AG09319 (cell line): ENCODE measurements at places on chromosomes 1 and 21.

GRCh38 chr1:200336101-200336845 lies 73.6 kb downstream of the ZNF281 start:
- no peak for DNase-seq

GRCh38 chr1:201591348-201591747 lies 52.4 kb downstream of the NAV1 start:
- no peak for DNase-seq

- no peak for DNase-seq
Measured at GRCh38 chr21:32423320-32424190, 11.0 kb downstream of the EVA1C start.

DNA sequence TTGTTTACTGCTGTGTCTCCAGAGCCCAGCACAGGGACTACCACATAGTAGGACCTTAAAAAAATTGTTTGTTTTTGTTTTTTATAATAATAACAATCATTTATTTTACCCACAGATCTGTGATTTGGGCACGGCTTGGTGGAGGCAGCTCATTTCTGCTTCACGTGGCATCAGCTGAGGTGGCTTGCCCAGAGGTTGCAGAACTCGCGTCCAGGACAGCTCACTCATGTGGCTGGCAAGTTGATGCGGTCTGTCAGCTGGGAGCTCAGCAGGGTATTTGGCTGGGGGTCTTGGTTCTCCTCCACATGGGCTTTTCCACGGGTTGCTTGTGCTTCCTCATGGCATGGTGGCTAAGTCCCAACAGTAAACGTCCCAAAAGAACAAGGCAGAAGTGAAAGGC lies 2.9 kb upstream of the SYNC start:
- DNase-seq: no peak

GRCh38 chr21:25912402-25912746 lies 177.6 kb downstream of the GABPA start:
- DNase-seq: no peak

DNA sequence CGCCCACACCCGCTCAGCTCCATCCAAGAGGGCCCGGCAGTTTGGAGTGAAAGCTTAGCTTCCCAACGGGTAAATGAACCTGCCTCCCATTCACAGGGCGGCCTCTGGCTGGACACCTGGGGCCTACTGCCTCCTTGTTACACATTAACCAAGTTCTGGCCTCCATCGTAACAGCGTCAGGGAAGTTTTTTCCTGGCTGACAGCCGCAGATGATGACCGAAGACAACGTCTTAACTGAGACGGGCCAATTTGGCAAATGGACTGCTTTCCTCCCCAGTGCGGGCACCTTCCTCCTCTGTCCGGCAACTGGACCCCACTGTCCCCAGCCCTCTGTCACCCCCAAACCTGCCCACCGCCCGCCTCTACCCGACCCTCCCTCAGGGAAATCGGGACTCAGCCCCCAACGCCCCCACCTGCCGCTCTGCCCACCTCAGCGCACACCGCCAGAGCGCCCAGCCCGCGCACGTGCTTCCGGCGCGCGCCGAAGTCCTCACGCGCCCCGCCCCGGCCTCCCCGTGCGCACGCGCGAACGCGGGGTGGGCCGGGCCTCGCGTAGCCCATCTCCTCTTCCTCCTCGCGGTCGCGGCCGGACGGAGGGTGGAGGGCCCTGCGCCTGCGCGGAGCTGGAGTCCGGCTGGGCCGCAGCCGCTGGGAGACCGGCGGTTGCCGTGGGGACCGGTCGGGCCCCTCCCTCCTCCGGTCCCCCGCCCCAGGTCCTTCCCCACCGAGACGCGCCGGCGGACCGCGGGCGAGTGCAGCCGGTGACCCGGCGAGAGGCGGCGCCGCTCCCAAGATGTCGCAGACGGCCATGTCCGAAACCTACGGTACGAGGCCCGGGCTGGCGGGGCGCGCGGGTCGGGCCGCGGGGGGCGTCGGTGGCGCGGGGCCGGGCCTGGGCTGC lies at the start of gene RAB4A:
TSS of gene RAB4A (plus strand) at position 565 of the 901 bp plus-strand sequence. CDS start at position 794, 229 bp downstream.
- DNase-seq: peak; percentile 68

GRCh38 chr1:24454673-24455072 lies 39.1 kb downstream of the NIPAL3 start:
- no peak for DNase-seq

GRCh38 chr1:47809301-47810084 lies 187.7 kb downstream of the TRABD2B start:
- DNase-seq: no peak

DNA sequence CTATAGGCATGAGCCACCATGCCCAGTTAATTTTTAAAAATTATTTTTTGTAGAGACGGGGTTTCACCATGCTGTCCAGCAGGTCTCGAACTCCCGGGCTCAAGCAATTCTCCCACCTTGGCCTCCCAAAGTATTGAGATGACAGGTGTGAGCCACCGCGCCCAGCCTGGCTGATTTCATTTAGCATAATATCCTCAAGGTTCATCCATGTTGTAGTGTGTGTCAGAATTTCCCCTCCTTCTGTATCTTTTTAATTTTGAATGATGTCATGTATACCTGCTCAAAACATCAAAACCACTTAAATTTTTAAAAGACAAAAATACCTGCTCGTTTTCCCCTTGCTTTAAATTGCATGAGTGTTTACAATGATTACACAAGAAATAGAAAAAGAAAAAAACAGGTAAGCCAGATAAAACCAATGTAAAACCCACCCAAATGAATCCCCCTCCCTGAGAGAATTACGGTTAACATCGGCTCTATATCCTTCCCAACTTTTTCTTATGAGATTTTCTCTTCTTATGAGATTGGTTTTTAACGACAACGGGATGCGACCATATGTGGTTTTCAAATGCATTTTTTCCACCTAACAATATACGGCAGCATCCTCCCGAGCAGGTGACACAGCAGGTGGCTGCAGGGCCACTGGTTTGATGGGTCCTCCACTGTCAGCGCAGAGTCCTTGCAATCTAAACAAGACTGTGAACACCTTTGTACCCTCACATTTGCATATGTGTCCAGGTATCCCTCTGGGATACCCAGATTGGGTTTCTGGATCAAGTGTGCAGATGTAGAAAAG lies 22.1 kb downstream of the IFFO2 start:
- no peak for DNase-seq

DNA sequence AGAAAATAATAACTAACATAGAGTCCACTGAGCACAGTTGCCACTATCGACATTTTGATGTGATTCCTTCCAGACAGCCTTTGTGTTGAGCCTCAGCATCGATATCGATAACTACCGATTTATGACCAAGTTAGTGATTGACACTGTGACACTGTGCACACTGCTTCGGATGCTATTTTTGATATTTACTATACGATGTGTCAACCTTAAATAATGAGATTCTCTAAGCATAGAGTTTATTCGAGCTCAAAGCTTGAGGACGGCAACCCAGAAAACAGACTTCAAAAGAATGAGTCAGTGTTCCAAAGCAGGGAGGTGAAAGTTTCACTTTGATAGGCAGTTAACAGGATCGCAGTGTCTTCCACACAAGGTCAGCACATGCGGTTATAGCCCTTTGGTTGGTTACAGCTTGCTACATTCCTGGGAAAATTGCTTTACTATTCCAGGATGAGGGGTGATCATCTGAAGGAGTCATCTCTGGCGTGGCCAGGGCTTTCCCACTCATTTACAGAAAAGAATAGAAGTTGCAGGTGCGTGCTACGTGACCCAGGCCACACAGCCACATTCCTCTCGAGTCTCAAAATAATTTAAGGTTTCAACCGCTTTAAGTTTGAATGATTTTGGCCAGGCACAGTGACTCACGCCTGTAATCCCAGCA lies 53.6 kb upstream of the EFHD2 start:
- DNase-seq: no peak

DNA sequence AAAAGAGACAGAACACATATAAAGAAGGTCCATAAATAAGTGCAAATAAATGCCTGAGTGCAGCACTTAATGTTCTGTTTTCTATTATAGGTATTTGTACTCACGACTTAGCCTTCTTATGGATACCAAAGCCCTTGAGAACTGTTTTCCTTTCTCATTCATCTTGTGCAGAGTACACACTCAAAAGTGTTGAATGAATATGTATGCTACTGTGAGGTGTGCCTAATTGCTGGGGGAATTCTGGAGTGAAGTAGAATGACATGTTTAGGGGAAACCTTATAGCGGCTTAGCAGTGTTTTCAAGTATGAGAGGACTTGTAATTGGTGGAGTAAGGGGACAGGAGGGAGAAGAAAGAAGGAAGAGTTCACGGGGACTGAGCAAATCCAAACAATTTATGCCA lies 157.6 kb downstream of the CACNA1E start:
- DNase-seq: no peak

DNA sequence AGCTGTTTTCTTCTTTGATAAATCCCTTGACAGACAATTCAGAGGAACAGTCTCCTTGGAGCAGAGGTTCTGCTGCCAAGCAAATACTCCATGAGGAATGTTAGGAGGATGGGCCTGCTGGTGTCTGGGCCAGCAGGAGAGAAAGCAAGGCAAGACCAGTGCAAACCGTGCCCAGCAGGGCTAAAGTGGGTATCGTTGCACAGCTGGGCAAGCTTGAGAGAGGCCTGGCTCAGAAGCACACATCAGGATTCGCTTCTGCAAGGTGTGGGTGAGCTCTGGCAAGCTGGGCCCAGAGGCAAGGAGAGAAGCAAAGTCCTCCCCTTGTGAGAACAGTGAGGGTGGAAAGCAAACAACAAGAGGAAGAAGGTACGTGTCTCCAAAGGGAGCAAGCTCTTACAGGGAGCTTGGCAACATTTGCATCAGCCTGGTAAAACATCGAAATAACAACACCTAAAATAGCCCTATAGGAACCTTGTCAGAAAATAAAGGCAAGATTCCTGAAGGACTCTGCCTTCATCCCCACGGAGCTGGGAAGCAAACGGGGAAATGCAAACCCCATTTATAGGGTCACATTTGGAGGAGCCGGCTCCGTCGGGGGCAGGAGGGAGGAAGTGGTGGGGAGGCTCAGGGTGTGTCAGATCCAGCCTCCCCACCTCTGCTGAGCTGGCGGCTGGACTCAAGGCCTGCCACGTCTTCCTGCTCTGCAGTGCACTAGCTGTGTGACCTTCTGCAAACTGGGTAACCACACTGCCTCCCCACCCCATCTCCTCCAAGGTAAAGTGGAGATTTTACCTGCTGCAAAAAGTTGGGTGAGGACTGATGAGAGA lies 62.3 kb upstream of the HIVEP3 start:
- DNase-seq: no peak

GRCh38 chr1:39859859-39860812 lies 23.2 kb downstream of the TRIT1 start:
- no peak for DNase-seq

GRCh38 chr1:59543211-59543668 lies 246.3 kb downstream of the FGGY start:
- DNase-seq: no peak

- DNase-seq: no peak
Measured at GRCh38 chr1:21241771-21242581, 48.3 kb downstream of the ECE1 start.

DNA sequence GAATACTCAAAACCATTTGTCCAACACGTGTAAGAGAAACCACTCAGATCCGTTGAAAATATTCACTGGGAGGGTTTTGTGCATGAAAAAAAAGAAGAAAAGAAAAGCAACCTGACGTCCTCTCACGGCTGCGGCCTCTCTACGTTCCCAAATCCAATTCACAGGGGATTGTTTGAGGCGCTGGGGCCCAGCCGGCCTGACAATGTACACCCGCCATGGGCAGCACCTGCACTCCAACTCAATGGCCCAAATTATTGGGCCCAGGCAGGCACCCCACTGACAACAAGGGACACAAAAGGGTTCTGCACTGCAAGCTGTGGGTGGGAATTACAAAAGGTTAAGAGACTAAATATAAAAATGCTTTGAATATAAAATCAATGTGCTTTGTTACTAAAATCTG lies 41.5 kb downstream of the MORN1 start:
- no peak for DNase-seq

DNA sequence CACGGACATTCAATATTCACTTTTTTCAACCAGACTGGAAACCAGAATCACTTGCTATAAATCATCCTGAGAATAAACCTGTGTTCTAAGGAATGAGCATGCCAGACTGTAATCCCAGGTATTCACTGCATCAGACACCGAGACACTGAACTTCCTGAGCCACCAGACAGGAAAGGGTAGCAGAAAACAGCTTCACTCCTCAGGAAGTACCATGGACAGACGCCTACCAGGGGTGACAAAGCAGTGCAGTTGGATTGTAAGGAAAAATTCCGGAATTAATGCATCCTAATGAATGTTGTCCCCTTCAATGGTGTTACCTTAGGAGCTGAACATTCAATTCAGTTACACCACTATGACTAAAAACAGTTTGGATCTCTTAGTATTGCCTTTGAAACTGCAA lies 156.1 kb downstream of the PIGK start:
- no peak for DNase-seq

- no peak for DNase-seq
Measured at GRCh38 chr1:202237052-202237451, 43.5 kb downstream of the LGR6 start.

- no peak for DNase-seq
Measured at GRCh38 chr1:246324711-246325110, 182.4 kb downstream of the SMYD3 start.

- DNase-seq: no peak
Measured at GRCh38 chr1:168288311-168289052, 7.8 kb downstream of the TBX19 start.

- DNase-seq: no peak
Measured at GRCh38 chr1:160548960-160549664, 26.1 kb upstream of the SLAMF6 start.

DNA sequence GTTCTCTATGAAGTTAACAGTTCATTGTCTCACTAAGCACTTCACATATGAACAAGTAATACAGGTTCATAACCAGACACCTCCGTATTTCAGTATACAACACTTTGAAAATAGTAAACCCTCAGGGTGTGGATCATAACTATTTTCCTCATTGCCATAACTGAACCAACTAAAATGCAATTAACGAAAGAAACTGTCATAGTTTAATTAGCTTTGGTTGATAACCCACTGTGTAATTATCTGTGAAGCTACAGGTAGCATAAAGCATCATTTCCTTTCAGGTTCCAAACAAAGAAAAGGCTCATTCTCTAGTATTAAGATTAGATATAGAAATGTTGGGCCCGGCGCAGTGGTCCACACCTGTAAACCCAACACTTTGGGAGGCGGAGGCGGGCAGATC lies 58.5 kb downstream of the EIF4G3 start:
- no peak for DNase-seq

DNA sequence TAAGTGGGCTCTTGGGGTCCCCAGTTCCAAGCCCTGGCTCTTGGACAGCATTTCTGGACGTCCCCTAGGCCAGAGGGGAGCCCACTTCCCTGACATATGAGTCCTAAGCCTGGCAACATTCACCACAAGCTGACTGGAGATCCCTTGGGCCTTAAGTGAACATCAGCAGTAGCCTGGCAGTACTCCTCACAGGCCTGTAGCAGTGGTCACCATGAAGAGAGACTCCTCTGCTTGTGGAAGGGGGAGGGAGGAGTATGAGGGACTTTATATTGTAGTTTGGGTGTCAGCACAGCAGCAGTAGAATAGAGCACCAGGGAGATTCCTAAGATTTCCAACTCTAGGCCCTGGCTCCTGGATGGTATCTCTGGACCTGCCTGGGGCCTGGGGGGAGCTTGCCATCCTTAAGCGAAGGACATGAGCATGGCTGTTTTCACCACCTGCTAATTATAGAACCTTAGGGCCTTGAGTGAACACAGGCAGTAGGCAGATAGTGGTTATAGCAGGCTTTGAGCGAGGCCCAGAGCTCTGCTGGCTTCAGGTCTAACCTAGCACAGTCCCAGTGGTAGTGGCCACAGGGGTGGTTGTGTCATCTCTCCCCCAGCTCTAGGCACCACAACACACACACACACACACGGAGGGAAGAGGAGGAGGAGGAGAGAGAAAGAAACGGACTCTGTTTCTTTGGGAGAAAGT lies 71.4 kb upstream of the APOBEC4 start:
- DNase-seq: no peak

- no peak for DNase-seq
Measured at GRCh38 chr1:200733907-200734306, 4.8 kb upstream of the CAMSAP2 start.

GRCh38 chr1:208888376-208888775 lies 644.2 kb upstream of the PLXNA2 start:
- no peak for DNase-seq
